CD4-positive, CD25-positive, alpha-beta regulatory T cell (primary cell): ENCODE measurements at places on chromosomes 11 and 22.

DNA sequence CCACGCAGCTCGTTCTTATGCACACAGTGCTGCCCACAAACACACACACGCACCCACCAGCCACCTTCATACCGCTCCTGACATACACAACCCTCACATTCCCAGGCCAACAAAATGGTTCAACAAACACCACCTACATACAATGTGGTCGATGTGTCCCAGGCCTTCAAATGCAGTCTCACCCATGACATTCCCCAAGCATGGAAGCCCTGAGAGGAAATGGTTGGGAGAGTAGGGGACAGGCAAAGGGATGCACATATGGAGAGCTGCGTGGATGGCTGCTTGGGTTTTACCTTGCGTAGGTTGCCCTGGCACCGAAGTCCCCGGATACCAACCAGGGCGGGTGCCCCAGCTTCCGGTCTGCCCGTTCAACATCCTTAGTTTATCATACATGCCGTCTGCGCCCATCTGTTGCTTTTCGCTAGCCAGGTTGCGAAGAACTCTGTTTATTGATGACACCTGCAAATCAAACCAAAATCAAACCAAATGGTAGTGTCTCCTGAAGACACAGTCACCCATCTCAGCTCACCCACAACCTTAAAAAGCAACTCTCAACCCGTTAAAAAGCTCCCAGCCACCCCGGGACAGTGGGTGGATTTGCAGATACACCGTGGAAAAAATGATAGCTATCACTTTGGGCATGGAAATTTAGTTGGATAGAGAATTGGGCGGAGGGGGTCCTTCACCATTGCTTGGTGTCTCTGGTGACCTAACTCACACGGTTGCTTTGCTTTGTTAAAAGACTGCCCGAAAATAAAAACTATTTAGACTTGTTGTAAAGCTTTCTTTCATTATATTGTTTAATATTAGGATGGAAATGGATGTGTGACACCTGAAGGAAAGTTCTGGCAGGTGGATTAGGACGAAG is 10.5 kb downstream of the PAX6 start:
- DNase-seq = no peak

GRCh38 chr11:94560834-94561233 is 6.3 kb upstream of the PIWIL4 start:
- no peak for DNase-seq

- DNase-seq = no peak
These were observed 61.2 kb downstream of the GUCY1A2 start for GRCh38 chr11:106957030-106957482.

DNA sequence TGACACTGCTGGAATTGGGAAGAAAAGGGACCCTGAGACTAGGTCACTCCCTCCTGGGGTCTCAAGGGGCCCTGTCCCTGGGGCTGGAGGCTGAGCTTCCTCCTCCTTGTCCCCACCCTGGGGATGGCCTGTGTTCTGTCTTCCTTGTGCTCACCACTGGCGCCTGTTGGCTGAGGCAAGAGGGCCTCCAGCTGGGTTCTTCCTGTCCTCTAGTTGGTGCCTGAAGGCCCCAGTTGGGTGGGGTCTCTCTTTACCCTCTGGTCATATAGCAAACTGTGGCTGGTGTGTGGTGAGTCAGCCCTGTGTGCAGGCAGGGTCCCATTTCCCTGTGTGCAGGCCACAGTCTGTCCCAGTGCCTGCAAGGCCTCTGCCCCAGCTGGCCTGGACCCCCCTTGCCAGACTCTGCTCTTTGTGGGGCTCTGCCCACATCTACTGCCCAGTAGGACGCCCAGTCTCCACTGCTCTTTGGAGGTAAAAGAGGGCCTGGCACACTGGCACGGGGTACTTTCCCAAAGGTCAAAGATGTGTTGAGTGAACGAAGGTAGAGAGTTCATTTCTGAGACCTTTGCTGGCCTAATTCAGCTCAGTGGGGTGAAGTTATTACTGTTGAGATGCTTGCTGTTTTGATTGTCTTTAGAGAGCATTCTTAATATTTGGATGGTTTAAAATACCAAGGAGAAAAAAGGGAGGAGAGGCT is 55.1 kb upstream of the CLDN5 start:
- DNase-seq = no peak

- DNase-seq = no peak
These were observed 448.3 kb upstream of the DDI1 start for GRCh38 chr11:103587901-103588788.

GRCh38 chr22:44597616-44598015 is 99.6 kb upstream of the RTL6 start:
- DNase-seq = no peak

DNA sequence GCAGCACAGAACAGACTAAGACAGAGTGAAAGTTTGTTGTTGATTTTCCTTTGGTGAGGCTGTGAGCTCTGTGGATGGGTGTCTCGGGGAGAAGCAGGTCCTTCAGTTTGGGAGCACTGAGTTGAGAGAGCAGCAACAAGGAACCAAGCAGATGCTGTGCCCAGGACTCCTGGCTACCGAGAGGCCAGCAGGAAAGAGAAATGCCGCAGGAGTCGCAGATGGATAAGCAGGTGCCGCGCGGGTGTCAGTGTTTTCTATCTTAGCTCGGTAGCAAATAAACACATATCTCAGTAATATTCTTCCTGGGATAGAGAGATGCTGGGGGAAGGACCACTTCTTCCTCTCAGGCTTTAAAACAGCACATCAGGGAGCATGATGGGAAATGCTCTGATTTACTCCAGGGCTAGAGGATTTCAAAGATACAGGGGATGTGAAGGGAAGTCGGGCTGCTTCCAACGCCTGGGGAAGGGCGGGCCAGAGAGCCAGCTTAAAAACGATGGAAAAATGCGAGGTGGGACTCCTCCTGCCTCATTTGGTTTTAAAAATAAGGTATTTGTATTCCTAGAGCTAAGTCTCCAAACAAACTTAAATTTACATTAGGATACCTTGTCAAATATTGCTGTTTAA is 470.7 kb upstream of the B3GAT1 start:
- no peak for DNase-seq

DNA sequence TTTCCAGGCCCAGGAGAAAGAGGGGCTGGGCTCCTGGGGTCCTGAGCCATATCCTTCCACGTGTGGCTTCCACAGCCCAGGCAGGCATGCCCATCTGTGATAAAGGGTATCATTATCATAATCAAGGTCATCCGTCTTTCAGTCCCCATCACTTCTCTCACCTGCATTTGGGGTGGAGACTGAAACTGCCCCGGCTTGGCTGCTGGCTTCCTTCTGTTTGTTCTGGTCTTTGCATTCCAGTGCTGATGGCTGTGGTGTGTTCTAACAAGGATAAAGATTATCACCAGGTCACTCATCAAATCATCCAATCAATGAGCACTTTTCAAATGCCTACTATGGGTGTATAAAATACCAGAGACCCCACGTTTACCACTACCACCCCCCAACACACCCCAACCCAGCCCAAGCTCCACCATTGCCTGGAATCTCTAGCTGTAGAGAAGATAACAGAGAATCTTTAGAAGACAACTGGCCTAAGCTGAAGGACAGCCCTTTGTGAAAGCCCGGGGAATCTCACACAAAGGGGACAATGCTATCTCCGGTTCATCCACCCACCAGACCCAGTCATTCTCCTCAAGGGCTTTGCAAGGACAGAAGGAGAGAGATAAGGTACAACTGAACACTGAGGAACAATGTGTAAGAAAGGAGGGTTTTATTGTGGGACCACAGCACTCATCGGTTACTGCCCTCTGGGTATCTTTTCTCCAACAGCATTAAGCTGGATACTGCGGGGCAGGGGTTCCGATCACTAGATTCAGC is 54.9 kb downstream of the AHNAK start:
- DNase-seq = no peak

DNA sequence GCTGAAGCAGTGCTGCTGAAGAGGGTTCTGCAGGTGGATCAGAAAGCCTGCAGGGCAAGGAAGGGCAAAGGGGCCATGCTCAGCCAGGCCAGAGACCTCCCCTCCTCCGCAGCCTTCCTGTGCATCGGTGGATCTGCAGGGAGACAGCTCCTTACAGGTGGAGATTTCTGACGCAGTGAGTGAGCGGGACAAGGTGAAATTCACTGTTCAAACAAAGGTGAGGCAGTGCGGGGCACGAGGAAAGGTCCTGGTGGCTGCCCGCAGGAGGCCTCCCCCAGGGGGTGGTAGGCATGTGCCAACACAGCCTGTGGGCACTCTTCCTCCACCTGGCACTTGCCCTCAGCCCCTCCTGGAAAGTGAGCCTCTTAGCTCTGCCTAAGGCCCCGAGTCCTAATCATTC is 8.6 kb downstream of the CFL1 start:
- no peak for DNase-seq

DNA sequence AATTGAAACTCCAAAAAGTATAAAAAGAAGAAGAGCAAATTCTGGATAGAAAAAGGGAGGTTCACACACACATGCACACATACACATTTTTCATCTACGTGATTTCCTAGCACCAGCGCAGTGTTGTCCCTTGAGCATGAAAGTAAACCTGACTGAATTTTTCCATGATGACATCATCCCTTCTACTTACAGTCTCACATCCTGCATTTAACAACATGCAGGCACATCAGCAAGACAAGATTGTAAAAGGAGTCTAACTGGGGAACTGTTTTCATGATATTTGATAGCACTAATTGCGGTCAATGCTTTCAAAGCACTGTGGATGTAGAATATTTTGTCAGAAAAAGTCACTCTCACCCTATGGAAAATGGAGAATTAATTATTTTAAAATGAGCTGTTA is 36.6 kb downstream of the GAS2 start:
- DNase-seq = no peak

GRCh38 chr11:16434036-16434435 is 77.7 kb upstream of the SOX6 start:
- no peak for DNase-seq

GRCh38 chr11:28476864-28477263 is 368.7 kb downstream of the METTL15 start:
- no peak for DNase-seq

GRCh38 chr11:73729594-73730206 is 31.2 kb downstream of the RAB6A start:
- no peak for DNase-seq

DNA sequence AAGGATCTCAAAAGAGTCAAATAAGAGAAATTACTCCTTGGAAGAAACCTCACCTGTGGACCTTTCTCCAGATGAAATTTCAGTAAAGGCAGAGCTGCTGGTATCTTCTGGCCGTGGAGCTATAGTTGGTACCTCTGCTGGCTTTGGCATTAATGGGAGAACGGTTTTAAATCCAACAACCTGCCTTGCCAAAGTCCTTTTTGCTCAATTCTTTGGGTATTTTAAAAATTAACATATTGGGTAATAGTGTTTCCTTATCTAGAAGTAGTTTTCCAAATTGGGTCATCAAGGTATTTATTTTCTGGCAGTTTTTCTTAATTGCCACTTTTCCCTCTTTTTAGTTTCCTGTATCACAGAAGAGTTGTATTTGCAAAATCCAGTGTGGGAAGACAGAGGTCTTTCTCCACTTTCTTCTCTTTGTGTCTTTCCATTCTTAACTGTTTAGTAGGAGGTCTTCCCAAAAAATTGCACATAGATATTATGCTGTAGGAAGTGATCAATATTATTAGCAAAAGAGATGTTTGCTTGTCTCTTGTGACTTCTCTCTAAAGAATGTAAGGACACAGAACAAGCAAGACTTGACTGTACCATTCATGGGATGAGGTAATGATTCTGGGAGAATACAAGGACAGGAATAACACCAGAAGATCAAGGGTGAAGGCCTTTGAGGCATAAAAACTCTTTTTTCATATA is at the start of gene SAA4:
Gene SAA4 (minus strand): TSS at position 139 of the 693 bp plus-strand sequence. CDS start 876 bp downstream, outside the sequence.
- no peak for DNase-seq

GRCh38 chr11:4459500-4459899 is 10.4 kb downstream of the OR52K2 start:
- no peak for DNase-seq

GRCh38 chr11:69541001-69541285 is 59.5 kb downstream of the LINC01488 start:
- no peak for DNase-seq

- no peak for DNase-seq
These were observed 2.5 kb downstream of the GNG3 start for GRCh38 chr11:62710001-62710345.
